Activated CD8-positive, alpha-beta memory T cell treated with anti-CD3 and anti-CD28 coated beads for 4 hours (primary cell): ENCODE measurements at places on chromosomes 7 and 10.

GRCh38 chr10:110612087-110612486 lies 32.0 kb upstream of the RBM20 start:
- DNase-seq = no peak

DNA sequence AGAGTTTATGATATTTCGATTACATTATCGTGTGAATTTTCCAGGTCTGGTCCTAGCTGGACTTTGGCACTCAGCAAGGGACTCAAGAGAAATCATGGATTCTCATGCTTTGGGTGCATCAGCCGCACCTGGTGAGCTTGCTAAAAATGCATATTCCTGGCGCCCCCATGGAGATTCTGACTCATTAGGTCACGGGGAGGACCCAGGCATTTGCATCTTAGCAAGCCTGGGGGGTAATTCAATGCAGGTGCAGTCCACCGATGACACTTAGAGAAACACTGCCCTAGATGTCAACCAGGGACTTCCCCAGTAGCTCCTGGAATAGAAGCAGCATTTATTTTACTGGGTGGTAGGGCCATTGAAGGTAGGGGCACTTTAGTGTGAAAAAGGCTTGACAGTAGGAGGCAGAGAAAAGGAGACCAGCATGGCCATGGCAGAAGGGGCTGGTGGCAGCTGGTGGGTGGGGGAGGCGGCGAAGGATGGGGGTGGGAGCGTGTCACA lies 29.9 kb upstream of the PDCD4 start:
- no peak for DNase-seq

DNA sequence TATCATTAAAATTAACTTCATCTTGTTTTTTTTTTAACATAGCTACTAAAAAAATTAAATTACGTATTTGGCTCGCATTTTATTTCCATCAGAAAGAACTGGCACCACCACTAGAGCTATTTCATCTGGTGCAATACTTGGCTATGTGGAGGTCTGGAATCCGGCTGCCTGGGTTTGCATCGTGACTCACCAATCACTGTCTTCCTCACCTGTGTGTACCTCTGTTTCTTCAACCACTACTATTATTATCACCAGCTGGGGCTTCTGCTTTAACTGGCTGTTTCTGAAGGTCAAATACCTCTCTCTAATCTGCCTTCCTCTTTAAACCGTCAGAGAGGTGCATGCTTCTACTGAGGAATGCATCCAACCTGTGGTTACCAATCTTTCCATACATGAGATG lies 6.5 kb downstream of the WDR91 start:
- no peak for DNase-seq

GRCh38 chr10:74118804-74119203 lies 31.8 kb downstream of the AP3M1 start:
- DNase-seq = no peak

GRCh38 chr7:47239931-47240421 lies 341.9 kb downstream of the TNS3 start:
- DNase-seq = no peak

DNA sequence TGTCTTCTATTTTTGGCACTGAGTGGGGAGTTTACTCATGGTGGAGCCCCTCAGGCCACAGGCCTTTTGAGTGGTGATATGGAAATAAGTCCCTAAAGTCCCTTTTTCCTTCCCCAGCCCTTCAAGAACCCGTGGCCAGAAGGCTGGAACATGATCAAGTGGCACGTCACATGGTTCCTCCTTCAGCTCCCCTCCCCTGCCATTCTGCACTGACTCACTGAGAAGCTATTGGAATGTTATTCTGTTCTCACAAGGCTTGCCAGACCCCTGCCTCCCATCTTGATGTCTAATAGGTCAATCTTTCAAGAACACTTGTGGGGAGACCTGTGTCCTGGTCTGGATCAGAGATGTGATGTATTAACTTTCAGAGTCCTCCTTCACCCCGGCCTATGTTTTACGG lies 279.8 kb downstream of the SEC23IP start:
- no peak for DNase-seq

DNA sequence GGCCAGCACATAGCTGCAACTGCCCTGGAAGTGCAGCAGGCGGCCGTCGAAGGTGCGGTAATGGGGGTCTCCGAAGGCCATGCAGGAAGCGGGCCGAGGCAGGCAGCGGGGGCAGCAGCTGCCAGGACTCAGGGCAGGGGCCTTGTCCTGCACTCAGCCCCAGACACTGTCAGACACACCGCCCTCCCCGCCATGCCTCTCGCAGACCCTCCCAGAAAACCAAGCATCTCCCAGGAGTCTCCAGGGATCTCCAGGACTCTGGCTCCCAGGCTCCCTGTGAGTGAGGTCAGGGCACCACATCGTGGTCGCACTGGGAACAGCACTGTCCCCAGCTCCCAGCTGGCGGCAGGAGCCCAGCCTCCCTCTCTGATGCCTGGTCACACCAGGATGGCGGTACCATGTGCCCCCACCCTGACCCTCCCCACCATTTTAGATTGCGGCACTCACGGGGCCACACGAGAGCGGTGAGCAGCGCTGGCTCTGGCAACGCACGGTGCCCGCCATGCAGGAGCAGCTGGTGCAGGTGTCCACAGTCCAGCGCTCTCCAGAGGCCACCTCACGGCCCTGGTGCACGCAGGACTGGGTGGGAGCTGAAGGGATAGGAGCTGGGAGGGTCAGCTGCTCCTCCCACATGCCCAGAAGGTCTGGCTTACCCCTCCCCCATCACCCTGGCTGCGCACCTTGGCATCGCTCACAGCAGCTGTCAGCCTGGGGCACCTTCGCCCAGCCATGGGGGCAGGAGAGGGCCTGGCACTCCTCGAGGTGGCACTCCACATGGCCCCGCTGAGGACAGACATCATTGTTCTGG lies 17.5 kb downstream of the ATP6V1F start:
- DNase-seq = no peak

DNA sequence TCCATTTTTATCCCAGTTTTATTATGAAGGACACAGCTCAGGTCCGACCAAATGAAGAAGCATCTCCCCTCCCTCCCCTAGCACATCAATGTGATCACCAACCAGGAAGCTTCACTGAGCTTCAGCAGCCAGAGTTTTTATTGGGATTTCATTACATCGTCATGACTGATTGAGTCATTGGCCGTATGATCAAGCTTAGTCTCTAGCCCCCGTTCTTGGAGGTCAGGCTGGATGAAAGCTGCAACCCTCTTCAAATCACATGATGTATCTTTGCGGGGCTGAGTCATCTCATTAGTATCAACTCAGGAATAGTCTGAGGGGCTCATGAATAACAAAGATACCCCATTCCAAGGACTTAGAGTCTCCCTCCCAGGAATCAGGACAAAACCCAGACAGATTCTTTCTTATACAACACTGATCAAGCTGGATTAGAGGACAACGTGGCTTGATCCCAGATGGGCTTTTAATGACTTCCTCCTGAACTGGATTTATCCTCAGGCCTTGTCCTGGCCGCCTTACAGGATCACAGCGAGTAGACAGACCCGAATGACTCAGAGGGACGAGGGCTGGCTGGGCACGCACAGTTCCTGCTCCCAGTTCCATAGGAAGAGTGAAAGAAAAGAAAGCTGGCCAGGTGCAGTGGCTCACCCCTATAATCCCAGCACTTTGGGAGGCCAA lies 14.5 kb downstream of the LIMK1 start:
- no peak for DNase-seq

GRCh38 chr10:91642831-91643692 lies 10.2 kb upstream of the PPP1R3C start:
- DNase-seq = no peak

DNA sequence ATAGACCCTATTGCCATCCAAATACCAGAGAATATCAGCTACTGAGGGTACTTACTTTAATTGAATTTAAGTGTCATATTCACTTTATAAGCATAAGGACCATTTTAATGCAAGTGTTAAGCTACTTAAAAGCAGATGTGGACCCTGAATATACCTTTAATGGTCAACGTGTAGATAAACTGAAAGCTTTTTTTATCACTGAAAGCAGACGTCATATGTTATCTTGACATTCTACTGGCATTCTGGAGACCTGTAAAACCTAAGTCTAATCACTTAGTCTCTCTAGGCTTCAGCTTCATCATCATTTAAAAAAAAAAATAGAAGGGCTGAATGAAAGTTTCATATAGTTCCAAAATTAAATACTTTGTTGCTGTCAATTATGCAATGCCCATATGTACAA lies 116.5 kb downstream of the ELAPOR2 start:
- DNase-seq = no peak

DNA sequence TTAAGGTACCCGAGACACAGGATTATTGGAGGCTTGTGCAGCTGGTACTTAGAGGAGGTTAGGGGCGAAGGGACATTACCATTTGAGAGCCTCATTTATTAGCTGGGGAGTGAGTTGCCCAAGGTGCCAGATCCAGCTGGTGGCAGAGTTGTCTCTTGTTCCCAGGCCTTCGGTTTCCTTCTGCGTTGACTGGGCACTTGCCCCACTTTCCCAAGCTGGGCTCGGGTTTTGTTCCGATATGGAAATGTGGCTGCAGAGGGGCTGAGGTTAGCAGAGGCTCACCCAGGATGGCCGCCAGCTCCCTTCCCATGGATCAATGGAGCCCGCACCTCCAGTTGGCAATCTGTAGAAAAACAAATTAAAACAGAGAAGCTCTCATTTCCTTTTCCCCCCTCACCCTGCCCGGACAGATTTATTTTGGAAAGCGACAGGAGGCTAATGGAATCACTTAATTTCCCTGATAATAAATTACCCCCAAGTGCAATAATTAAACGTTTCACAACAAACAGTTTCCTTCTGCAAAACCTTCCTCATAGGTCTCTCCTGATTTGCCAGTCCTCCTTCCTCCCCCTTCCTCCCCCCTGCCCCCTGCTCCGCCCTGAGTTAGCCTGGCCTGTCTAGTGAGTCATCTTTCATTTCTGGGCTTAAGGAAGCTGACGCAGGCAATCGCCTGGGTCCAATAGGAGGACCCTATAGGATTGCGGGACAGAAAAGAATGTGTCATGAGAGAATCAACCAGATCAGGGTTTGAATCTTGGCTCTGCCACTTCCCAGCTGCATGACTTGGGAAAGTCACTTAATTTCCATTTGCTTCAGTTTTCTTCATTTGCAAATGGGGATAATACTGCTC lies 51.7 kb downstream of the ADRA2A start:
- no peak for DNase-seq

DNA sequence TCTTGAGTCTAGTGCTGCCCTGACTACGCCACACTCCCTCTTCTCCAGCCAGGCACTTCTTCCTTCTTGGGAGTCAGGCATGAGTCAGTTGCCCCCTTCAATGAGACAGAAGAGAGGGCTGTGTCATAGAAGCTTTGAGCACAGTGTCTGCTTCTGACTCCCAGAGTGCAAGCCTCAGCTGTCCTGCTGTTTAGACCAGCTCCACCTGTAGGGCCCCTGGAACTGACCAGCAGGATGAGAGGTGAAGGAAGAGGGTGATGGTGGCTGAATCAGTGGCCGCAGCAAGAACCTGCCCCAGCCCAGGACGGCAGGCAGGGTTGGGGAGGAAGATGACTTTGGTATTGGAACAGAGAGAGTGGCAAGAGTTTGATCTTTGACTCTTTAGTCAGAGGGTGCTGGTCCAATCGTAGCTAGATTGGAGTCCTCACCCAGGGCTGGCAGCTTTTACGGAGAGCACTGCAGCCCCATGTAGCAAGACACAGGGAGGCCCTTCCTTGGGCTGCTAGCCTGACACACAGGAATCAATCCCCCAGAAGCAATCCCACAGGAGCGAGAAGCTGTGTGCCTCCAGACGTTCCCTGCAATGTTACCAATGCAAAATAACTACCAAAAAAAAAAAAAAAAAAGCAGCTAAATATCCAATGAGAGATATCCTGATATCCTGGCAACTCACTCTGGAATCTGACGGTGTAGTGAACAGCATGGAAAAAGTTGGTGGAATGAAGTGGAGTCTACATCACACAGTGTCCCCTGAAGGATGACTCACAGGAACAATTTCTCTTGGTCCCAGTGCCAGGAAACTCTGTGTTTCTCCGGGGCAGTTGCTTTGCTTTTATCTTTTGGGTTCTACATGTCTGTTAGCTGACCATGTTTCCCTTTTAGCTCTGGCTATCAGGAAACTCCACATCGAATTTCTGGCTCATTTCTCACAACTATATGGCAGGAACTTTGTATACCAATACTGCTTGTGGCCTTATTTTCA lies 6.9 kb downstream of the C10orf62 start:
- DNase-seq = no peak
